Erythroblast (primary cell): ENCODE measurements at places on chromosomes 16 and 17.
A peak's percentile ranks its signal among the peaks of the same experiment; 100 is the strongest.

- DNase-seq = no peak
Observed at GRCh38 chr17:36592716-36593321, 1.1 kb downstream of the DHRS11 start.

DNA sequence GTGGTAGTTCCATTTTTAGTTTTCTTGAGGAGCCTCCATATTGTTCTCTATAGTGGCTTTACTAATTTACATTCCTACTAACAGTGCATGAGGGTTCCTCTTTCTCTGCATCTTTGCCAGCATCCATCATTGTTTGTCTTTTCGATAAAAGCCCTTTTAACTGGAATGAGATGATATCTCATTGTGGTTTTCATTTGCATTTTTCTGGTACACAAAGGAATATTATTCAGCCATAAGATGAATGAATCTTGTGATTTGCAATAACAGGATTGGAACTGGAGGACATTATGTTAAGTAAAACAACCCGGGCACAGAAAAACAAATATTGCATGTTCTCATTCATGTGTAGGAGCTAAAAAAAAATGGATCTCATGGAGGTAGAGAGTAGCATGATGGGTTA, 31.6 kb downstream of the ITGAM start:
- DNase-seq = no peak

GRCh38 chr17:67506966-67507365, 129.9 kb downstream of the PITPNC1 start:
- DNase-seq = no peak

DNA sequence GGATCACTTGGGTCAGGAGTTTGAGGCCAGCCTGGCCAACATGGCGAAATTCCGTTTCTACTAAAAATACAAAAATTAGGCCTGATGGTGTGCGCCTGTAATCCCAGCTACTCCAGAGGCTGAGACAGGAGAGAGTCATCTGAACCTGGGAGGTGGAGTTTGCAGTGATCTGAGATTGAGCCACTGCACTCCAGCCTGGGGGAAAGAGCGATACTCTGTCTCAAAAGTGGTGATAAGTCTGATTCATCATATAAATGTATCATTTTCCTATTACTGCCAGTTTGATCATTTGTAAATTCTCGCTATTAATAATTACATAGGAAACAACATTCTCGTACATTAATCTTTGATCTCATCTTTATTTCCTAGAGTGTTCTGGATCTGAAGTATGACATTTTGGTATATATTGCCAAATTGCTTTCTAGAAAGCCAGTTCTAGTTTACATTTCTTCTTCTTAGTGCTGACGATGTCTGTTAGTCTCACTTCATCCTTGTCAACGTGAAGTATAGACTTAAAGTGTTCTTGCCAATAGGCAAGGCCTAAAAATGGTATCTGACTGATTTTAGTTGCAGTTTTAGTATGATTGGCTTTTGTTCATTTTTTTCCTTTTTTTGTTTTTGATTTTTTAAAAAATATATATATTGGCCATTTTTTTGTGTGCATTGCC, 9.7 kb downstream of the RABEP1 start:
- DNase-seq = no peak

- no peak for DNase-seq
Observed at GRCh38 chr17:31627960-31628359, 231.1 kb downstream of the COPRS start.

DNA sequence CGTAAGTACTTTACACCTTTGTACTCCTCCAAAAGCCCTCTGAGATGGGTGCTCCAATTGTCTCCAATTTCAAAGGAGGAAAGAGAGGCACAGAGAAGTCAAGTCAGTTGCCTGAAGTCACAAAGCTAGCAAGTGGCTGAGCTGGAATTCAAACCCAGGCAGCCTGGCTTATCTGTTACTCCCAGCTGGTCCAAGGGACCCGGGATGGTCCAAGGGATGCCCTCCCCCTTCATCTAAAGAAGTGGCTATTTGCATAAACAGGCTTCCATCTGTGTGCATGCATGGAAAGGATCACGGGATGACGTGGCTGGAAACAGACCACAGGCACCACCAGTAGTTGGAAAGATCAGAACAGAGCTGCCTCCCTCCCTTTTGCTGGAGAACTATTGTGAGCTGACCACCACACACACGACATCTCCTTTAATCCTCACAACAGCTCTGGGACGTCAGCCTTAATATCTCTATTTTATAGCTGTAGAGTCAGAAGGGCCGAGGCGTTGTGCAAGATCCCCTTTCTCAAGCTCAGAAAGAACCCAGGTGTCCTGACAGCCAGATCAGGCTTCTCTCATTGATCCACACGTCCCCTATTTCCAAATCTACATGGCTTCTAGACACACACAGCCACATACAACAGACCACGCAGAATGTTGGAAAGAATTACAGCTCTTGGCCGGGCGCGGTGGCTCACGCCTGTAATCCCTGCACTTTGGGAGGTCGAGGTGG, 10.9 kb upstream of the COL1A1 start:
- no peak for DNase-seq

- peak; percentile 53 for DNase-seq
Observed at GRCh38 chr16:4328046-4328781, 12.3 kb downstream of the GLIS2 start.
